Stimulated activated CD8-positive, alpha-beta memory T cell treated with anti-CD3 and anti-CD28 coated beads, Interleukin-2, amount 100 ng/mL, for 1 hour (primary cell): ENCODE measurements at places on chromosomes 4 and X.

GRCh38 chr4:101794806-101795205, 4.3 kb downstream of the BANK1 start:
- DNase-seq = no peak

DNA sequence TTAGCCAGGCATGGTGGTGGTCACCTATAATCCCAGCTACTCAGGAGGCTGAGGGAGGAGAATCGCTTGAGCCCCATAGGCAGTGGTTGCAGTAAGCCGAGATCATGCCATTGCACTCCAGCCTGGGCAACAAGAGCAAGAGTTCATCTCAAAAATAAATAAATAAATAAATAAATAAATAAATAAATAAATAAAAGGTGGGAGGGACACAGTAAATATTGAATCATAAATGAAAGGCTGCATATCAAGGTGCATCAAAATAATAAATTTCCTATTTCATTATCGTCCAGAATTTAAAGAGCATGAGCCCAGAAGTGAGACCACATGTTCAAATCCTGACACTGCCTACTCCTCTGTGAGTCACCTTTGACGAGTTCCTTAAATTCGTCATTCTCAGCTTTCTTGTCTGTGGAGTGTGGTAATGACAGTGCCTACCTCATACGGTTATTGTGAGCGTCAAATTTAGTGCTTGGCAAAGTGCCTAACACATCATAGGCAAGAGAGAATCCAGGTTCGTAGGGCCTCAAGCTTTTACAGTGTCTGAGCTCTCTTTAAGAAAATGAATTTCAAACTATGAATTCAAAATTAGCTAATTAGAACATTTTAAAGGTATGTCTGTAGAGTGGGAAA, 49.9 kb downstream of the IL15 start:
- DNase-seq = no peak

DNA sequence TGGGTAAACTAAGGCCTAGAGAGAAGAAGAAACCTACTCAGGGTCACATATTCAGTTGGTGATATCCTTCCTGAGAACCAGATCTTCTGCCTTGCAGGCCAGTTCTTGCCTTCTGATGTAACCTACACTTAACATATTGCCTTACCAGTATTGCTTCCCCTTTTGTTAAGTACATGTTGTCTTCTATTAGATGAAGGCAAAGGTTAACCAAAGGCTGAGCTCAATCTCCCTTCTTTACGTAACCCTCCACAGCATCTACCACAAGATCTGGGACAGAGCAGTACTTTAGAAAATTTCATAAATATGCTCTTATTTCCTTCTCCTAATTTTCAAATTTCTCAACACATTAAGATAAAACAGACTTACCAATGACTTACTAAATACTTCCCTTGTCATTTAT, 474.4 kb downstream of the SH2D1A start:
- no peak for DNase-seq

DNA sequence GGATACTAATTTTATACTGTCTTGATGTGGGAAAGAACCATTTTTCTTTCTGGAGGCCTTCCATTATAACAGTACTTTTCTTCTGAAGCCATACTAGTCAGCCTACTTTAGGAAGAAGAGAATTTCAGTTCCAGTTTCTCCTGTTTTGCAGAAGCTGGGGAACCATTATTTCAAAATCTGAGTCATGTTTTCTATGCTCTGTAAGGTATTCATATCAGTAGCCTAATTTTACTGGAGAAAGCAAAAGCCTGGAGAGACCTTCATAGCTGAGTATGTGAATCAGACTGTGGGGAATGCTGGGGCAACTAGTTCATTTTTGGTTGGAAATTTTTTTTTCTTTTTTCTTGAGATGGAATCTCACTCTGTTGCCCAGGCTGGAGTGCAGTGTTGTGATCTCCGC, 22.4 kb downstream of the AFF1 start:
- no peak for DNase-seq

- DNase-seq = no peak
Observed at GRCh38 chr4:94567811-94568210, 116.1 kb downstream of the PDLIM5 start.

GRCh38 chrX:144798972-144799371, 448.3 kb upstream of the SPANXN1 start:
- DNase-seq = no peak

- DNase-seq = no peak
Observed at GRCh38 chrX:47475476-47475875, 7.5 kb downstream of the ZNF41 start.

- DNase-seq = no peak
Observed at GRCh38 chrX:96004386-96004785, 680.3 kb upstream of the DIAPH2 start.

DNA sequence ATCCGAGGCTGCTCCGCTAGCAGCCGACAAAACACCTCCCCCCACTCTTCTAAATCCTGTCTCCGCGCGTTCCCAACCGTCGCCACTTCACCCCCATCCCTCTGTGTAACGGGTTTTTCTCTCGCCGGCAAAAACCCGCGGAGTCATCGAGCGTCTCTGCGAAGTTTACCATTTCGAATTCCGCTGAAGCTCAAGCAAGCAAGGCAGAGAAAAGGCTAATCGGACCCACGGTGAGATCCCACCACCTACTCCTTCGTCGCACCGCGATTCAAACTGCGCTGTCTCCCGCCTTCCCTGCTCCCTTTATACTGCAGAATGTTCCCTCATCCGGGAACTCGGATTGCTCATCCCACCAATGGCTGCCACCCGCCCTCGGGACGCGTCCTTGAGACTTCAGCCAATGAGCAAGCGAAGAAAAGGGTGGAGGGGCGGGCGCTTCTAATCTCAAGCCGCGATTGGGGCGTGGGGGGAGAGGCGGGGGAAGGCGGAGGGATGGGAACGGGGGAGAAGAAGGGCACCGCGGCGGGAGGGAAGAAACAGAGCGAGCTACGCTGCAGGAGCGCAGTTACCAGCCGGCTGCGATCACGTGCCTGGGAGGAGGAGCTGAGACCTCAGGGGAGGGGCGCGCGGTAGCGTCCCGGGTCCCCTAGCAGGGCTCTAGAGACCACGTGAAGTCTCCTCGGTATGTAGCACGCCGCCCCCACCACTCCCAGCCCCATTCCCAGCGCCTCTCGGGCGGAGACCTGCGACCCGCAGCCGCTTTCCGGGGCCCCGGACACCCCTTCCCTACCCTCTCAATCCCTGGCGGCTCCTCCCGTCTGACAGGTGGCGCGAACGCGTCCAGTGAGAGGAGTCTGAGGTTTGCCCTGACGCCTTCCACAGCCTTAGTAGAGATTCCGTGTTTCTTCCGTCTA, at the start of gene H2AZ1:
Gene H2AZ1 (minus strand): TSS at position 277 of the 914 bp plus-strand sequence. CDS start 105 bp downstream, at position 172.
- peak; percentile 90 for DNase-seq

GRCh38 chrX:30935985-30936384, 46.9 kb upstream of the TAB3 start:
- no peak for DNase-seq
